GDM1 (cell line): ENCODE measurements at places on chromosomes 2 and 18.

- DNase-seq: no peak
These were observed 192.1 kb downstream of the MGAT5 start for GRCh38 chr2:134445985-134446382.

- DNase-seq: peak; percentile 28
These were observed at the start of gene CDC42EP3 for GRCh38 chr2:37671009-37671815. TSS of gene CDC42EP3 (minus strand) at chr2:37671642. CDS start at chr2:37646587, 25,055 bp downstream.

DNA sequence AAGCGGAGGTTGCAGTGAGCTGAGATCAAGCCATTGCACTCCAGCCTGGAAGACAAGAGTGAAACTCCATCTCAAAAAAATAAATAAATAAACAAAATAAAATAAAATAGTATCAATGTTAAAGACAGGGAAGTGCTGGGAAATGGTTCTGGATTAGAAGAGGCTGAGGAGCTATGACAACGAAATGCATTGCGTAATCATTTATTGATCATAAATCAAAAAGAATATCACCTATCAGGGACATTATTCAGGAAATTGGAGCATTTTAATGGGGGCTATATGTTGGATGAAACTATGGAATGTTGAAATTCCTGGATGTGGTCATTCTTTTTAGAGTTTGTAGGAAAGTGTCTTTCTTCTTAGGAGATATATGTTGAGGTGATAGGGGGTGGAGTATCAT is 30.9 kb upstream of the MTA3 start:
- DNase-seq: no peak

DNA sequence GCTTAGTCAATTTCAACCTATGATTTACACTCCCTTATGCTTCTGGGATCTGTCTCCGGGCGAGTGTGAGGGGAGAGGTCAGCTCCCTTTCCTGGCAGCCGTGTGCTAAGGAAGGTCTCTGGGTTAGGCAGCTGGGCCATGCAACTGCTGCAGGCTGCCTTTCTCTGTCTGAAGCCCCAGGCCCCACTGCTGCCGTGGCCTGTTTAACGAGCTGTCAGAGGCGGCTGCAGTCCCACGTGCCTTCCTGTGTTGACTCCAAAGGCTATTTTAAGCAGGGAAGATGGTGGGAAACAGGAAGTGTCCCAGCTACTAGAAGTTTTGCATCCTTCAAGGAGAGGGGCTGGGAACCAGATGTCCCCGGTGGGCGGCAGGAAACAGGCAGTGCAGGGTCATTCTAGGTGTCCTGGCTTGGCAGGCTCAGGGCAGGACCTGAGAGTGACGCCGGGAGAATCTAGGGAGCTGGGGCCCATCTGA is 186.4 kb downstream of the TNS1 start:
- DNase-seq: no peak

GRCh38 chr18:2889761-2890192 is 43.0 kb downstream of the EMILIN2 start:
- no peak for DNase-seq

- no peak for DNase-seq
These were observed 820.8 kb downstream of the TDRD15 start for GRCh38 chr2:21944536-21944935.
